Natural killer cell (primary cell): ENCODE measurements at places on chromosomes 4 and X.
A peak's percentile ranks its signal among the peaks of the same experiment; 100 is the strongest.

DNA sequence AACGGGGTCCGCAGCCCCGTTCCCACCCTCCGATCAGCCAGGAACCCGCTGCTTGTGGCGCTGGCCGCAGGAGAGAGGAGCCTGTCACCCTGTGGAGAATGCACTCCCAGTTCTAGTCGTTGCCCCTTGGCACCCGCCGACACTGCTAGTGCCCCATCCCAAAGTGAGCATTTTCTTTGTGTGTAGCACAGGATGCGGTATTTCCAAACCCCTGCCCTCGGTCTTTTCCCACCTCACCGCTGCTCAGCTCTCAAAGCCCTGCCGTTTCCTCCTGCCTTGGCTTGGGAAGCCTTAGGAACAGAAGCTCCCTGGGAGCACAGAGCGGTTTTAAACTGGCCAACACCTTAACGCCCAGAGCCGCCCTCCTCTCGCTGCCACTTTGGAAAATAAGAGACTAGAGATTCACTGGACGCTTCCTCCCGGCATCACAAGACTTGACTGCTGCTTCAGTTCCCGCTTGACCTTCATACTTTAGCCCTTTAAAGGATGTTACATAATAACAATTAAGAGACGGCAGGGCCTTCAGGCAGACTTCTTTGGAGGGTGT lies 772 bp downstream of the CYP4V2 start:
- peak overlapping the region; percentile 91 for H3K27ac ChIP-seq
- no peaks in the 10 kb centered on the region for H3K27me3 ChIP-seq
- DNase-seq: no peak
- H3K4me3 ChIP-seq: peak overlapping the region; percentile 97

DNA sequence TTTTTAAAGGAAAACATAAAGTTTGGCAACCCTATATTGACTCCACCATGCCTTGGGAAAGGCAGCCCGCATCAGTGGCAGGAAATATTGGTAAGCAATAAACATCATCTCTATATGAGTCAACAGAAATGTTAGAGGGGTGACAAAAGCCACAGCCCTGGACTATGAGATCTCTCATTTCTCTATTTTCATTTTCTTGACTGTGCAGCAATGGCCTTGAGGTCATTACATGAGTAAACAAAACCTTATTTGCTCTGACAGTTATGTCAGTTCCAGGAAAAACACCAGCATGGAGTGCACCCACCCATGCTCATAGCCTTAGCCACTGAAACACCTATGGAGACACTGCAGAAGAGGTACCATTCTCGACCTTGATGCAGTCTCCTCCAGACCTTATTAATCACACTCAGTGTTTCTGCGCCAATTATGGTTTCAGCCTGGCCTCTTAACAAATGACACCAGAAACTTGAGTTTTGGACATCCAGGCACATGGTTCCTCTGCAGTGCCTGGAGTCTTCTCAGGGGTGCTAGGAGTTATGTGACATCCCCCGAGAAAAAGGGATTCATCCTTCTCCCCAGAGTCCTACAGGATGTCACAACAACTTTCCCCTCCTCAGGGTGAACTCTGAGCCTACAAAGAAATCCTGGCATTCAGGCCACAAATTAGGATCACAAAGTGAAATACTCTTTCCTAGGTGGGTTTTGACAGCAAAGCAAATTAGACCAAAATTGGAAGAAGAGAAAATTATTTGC lies 16.0 kb upstream of the HPGD start:
- no peak for DNase-seq
- no peak overlapping the region for H3K27ac ChIP-seq
- H3K4me1 ChIP-seq: no peaks in the 10 kb centered on the region

DNA sequence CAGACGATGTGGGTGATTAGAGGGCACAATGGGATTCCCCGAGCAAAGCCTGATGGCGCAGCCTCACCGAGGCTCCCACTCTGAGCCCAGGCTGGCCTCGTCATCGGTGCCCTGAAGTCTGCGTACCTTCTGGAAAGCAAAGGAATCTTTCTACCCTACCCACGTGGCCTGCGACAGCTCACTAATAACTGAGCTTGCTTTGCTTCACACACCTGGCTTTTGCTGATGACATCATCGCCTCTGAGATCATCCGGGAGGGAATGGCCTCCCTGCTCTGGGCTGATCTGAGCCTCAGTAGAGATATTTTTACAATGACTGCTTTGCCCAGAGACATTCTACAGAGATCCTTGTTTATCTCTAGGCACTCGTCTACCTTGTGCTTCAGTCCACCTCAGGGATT lies 45.4 kb upstream of the PDLIM3 start:
- peaks cover 5% of the 10 kb centered on the region for H3K27me3 ChIP-seq
- H3K27ac ChIP-seq: no peak overlapping the region
- H3K36me3 ChIP-seq: no peaks in the 10 kb centered on the region
- no peaks in the 10 kb centered on the region for H3K4me1 ChIP-seq
- no peak overlapping the region for H3K4me3 ChIP-seq
- no peak for DNase-seq

- no peaks in the 10 kb centered on the region for H3K36me3 ChIP-seq
- no peaks in the 10 kb centered on the region for H3K4me1 ChIP-seq
- no peaks in the 10 kb centered on the region for H3K27me3 ChIP-seq
- DNase-seq: no peak
Measured at GRCh38 chrX:148024425-148025148, 43.5 kb downstream of the FMR1NB start.

- DNase-seq: no peak
- H3K4me1 ChIP-seq: peaks cover 3% of the 10 kb centered on the region
- no peaks in the 10 kb centered on the region for H3K27me3 ChIP-seq
- no peak overlapping the region for H3K4me3 ChIP-seq
Measured at GRCh38 chr4:76539979-76540378, 105.0 kb downstream of the SHROOM3 start.

GRCh38 chr4:1207603-1208265 lies 35.4 kb upstream of the SPON2 start:
- no peak overlapping the region for H3K4me3 ChIP-seq
- H3K27me3 ChIP-seq: no peaks in the 10 kb centered on the region
- peaks cover 61% of the 10 kb centered on the region for H3K4me1 ChIP-seq

GRCh38 chr4:108794136-108794535 lies 31.3 kb upstream of the ETNPPL start:
- H3K36me3 ChIP-seq: no peaks in the 10 kb centered on the region
- H3K27me3 ChIP-seq: no peaks in the 10 kb centered on the region
- DNase-seq: no peak
- H3K4me1 ChIP-seq: no peaks in the 10 kb centered on the region
- no peak overlapping the region for H3K27ac ChIP-seq
- no peak overlapping the region for H3K4me3 ChIP-seq

GRCh38 chr4:152807294-152807829 lies 27.6 kb downstream of the ARFIP1 start:
- no peaks in the 10 kb centered on the region for H3K36me3 ChIP-seq
- no peaks in the 10 kb centered on the region for H3K4me1 ChIP-seq
- no peak overlapping the region for H3K4me3 ChIP-seq

DNA sequence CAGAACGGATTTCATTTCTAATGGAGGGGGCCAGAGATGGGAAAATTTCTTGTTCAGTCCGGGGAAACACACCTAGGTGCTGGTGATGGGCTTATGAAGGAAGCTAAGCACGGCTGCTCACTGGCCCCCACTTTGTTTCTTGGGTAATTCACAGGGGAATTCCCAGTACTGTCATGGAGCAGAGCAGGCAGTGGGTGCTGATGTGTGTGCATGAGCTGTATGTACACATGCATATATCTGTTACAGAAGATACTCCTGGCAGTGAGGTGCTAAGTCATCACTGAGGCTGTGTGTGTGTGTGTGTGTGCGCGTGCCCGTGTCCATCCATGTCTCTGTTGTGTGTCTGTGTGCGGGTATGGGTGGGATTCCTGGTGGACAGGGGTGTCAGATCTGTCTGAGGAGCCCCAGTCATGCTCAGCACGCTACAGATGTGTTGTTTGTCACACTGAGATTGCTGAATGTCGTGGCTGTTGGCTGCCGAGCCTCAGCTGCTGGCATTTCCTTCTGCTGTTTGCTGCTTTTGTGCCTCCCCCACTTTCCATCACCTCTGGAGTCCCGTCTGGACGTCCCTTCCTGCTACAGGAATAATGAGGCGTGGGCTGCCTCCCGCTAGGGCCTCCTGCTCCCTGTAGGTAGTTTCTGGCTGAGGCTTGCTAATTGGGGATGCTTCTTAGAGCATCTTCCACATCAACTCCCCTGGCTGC lies 53.3 kb downstream of the JADE1 start:
- H3K27me3 ChIP-seq: no peaks in the 10 kb centered on the region
- H3K36me3 ChIP-seq: peaks cover 53% of the 10 kb centered on the region
- peak; percentile 54 for DNase-seq
- H3K4me3 ChIP-seq: no peak overlapping the region
- peak overlapping the region; percentile 44 for H3K27ac ChIP-seq

GRCh38 chrX:155065035-155065734 lies 5.8 kb downstream of the CMC4 start:
- H3K4me3 ChIP-seq: no peak overlapping the region
- H3K36me3 ChIP-seq: peaks cover 7% of the 10 kb centered on the region
- no peaks in the 10 kb centered on the region for H3K27me3 ChIP-seq
- no peak overlapping the region for H3K27ac ChIP-seq

DNA sequence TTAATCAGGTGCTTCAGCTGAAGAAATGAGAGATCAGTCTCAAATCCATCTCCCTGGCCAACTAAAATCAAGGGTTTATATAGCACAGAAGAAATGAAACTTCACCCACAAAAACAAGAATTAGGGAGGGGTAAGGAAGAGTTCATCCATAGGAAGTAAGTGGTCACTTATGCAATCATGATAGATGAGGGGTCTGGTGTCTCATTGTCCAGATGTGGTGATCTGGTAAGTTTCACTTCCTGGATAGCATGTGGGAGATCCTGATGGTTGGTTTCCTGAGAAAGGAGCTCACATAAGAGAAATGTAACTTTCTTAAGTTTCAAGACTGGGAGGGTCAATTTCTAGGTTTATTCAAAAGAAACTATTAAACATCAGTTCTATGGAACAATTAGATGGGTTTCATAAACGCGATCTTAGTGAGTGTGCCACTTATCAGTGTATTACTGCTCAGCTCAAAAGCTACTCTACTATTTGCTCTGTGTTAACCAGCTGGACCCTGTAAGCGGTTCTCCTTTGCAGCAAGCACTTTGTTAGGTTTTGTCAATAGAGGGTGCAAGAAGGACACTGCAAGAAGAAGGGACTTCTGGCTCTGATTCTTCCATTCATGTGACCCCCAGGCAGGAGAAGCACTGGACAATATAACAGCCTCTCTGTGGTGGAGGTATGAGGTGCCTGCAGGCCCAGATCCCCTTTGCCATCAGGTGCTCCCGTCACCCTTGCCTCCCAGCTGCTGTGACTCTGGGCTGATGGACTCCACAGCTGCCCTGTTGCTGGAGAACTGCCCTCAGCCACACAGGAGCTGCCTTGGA lies 35.4 kb upstream of the HPSE start:
- no peak for DNase-seq
- H3K4me3 ChIP-seq: no peak overlapping the region
- no peak overlapping the region for H3K27ac ChIP-seq
- H3K4me1 ChIP-seq: no peaks in the 10 kb centered on the region

DNA sequence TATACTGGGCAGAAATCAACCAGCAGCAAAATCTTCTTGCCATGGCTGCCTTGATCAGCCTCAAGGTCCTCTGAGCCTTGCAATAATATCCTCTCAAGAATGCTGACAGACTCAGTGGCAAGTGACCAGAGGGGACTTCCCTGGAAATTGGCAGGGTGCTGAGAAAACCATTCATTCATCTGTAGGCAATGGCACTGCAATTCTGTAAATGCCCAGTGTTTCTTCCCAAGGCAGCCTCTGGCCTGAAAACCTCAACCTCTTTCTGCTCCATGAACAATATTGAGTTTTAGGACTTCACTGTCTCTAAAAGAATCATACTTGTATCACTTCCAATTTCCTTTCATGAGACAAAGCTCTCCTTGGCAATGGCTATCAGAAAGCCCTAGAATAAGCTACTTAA lies 754.3 kb upstream of the TENM3 start:
- no peaks in the 10 kb centered on the region for H3K27me3 ChIP-seq
- H3K36me3 ChIP-seq: no peaks in the 10 kb centered on the region
- no peak for DNase-seq
- H3K4me1 ChIP-seq: no peaks in the 10 kb centered on the region
- H3K27ac ChIP-seq: no peak overlapping the region
- H3K4me3 ChIP-seq: no peak overlapping the region

DNA sequence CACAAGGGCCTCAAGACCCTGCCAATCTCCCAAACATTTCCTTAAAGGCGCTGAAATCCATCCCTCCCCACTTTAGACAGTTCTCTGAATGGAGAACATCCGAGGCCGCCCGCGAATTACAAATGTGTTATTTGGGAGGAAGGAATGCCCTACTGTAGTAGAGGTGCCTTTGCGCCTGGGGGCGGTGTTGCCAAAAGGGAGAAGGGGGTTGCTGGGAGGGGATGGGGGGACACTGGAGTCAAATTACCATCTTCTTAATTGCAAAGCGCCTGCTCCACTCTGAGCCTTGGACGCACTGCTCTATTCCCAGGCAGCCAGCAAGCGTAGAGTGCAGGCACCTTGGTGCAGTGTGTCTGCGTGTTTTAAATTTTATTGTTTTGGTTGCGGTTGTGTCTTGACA lies 2.7 kb downstream of the TMEM255A start:
- H3K36me3 ChIP-seq: no peaks in the 10 kb centered on the region
- peaks cover 50% of the 10 kb centered on the region for H3K4me1 ChIP-seq
- DNase-seq: no peak

GRCh38 chr4:185536411-185536709 lies 1.1 kb upstream of the PDLIM3 start:
- H3K4me3 ChIP-seq: no peak overlapping the region
- H3K27me3 ChIP-seq: peaks cover 11% of the 10 kb centered on the region
- no peaks in the 10 kb centered on the region for H3K36me3 ChIP-seq
- no peak for DNase-seq
- no peaks in the 10 kb centered on the region for H3K4me1 ChIP-seq

GRCh38 chr4:177322266-177322665 lies 12.6 kb downstream of the NEIL3 start:
- no peak overlapping the region for H3K4me3 ChIP-seq
- H3K4me1 ChIP-seq: no peaks in the 10 kb centered on the region
- DNase-seq: no peak
- no peak overlapping the region for H3K27ac ChIP-seq
- H3K36me3 ChIP-seq: no peaks in the 10 kb centered on the region

DNA sequence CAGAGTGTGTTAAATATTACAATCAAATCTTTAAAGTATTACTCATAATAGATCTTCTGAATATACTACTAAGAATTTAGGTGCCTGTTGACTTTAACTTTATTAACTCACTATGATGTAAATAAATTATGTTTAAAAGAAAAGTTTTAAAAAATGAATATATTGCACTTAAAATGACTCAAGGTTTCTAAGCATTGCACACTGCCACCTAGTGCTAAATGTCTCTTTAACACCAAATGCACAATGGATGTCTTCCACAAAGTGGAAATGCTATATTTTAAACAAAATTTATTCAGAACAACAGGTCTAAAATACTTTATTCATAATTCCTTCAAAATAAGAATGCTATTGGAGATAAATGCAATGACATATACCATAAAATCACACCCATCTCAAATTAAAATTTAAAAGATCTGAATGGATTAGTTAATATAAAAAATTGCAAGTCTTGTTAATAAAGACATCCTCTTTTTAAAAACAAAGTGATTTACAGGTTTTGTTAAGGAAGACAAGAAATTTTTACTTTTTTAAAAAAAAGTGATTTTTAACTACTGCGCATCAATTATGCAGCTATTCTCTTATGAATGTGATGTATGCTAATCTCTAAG lies 5.5 kb downstream of the INPP4B start:
- DNase-seq: peak; percentile 68
- H3K27ac ChIP-seq: no peak overlapping the region
- no peak overlapping the region for H3K4me3 ChIP-seq
- H3K27me3 ChIP-seq: peaks cover 17% of the 10 kb centered on the region
- no peaks in the 10 kb centered on the region for H3K36me3 ChIP-seq
